ENCODE measurements at places on chromosomes 1 and 21. TPM values are rescaled to one million over a fixed set of nuclear protein-coding genes. Genes with fewer than 3 reads are reported as not detected.

The ZBTB18 gene
- total RNA-seq: 21.0 TPM

- no peaks in the 10 kb centered on the region for H3K36me3 ChIP-seq
- DNase-seq: no peak
- no peak overlapping the region for H3K4me3 ChIP-seq
- H3K27me3 ChIP-seq: no peaks in the 10 kb centered on the region
- peak overlapping the region; percentile 38 for H3K27ac ChIP-seq
Measured at GRCh38 chr1:234699795-234700665, 90.1 kb upstream of the IRF2BP2 start.

DNA sequence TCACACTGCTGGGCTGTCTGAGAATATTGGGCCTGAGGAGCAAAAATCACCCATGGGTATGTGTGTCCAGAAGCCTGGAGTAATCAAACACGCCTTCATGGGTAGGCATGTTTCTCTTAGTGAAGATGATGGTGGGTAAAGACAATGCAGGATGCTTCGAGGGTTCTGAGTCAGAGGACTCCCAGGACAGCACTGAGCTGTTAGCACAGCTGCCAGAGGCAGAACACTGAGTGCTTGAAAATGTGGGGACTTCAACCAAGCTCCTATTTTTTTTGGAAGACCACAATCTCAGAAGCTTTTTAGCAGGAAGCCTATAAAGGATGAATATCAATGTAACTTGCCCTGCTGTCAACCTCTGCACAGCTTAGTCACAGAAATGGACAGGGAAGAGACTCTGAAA, 7.9 kb upstream of the NT5C1A start:
- H3K36me3 ChIP-seq: no peaks in the 10 kb centered on the region
- no peak overlapping the region for H3K4me3 ChIP-seq
- no peaks in the 10 kb centered on the region for H3K4me1 ChIP-seq
- H3K27me3 ChIP-seq: peaks cover 42% of the 10 kb centered on the region
- no peak overlapping the region for H3K27ac ChIP-seq

The RXFP4 gene
- not detected for total RNA-seq

The LRRC7 gene
- 0.26 TPM for total RNA-seq

- no peak overlapping the region for H3K27ac ChIP-seq
- H3K36me3 ChIP-seq: peaks cover 60% of the 10 kb centered on the region
- peaks cover 43% of the 10 kb centered on the region for H3K4me1 ChIP-seq
- no peaks in the 10 kb centered on the region for H3K27me3 ChIP-seq
- H3K4me3 ChIP-seq: no peak overlapping the region
Measured at GRCh38 chr21:46641656-46642055, 6.2 kb downstream of the PRMT2 start.

- no peaks in the 10 kb centered on the region for H3K27me3 ChIP-seq
- no peaks in the 10 kb centered on the region for H3K36me3 ChIP-seq
- peaks cover 13% of the 10 kb centered on the region for H3K4me1 ChIP-seq
- no peak for DNase-seq
Measured at GRCh38 chr1:91526496-91526895, 25.8 kb downstream of the CDC7 start.

- H3K4me3 ChIP-seq: no peak overlapping the region
- no peaks in the 10 kb centered on the region for H3K27me3 ChIP-seq
- DNase-seq: no peak
- H3K27ac ChIP-seq: no peak overlapping the region
- H3K36me3 ChIP-seq: peaks cover 6% of the 10 kb centered on the region
Measured at GRCh38 chr1:77605246-77606026, 77.0 kb downstream of the ZZZ3 start.

The SERTAD4 gene
- 2.1 TPM for total RNA-seq

GRCh38 chr21:41663805-41664788, 102.8 kb downstream of the RIPK4 start:
- no peak overlapping the region for H3K4me3 ChIP-seq
- no peak for DNase-seq
- H3K27me3 ChIP-seq: peaks cover 70% of the 10 kb centered on the region
- H3K27ac ChIP-seq: no peak overlapping the region

The AMY1C gene
- total RNA-seq: not detected

The WNT9A gene
- 7.5 TPM for total RNA-seq

The POGK gene
- 32.0 TPM for total RNA-seq

DNA sequence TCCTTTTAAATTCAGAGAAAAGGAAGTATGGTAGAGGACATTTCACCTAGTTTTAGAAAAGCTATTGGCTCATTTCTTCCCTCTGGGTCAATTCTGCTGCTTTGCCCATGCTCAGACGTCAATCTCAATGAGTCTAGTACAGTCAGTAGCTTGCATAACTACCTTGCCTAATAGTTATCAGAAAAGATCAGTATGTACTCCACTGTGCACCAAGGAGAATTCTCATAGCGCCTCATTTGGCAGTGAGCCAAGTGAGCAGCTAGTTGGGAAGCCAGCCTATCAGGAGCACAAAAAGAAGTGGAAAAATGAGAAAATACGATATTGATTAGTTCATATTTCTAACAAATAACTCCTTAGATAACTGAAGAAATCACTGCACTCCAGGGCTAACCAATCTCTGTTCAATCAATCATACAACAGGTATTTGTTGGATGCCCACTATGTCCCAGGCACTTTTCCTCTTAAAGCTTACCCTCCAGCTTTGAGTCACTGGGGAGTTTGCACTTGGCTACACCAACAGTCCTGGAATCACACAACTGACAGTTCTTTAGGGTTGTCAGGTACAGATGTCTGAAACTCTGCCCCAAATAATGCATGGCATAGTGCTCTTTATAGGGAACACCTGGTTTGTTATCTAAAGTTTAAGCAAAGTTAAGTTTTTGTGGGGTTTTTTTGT, 50.2 kb downstream of the PRDX6 start:
- H3K4me3 ChIP-seq: no peak overlapping the region
- DNase-seq: no peak
- H3K27ac ChIP-seq: no peak overlapping the region
- no peaks in the 10 kb centered on the region for H3K36me3 ChIP-seq
- H3K4me1 ChIP-seq: peaks cover 5% of the 10 kb centered on the region

The AMY1B gene
- not detected for total RNA-seq

DNA sequence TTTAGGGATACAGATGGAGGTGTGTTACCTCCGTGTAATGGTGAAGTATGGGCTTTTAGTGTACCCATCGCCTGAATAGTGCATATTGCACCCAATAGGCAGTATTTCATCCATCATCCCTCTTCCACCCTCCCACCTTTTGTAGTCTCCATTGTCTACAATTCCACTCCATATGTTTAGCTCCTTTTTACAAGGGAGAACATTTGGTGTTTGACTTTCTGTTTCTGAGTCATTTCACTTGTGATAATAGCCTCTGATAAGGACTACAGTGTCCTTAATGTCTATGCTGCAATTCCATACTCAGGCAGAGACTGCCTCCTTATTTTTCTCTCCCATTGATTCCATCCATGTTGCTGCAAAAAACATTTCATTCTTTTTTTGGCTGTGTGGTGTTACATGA, 48.7 kb downstream of the OVGP1 start:
- no peak for DNase-seq
- H3K27ac ChIP-seq: no peak overlapping the region
- no peak overlapping the region for H3K4me3 ChIP-seq
- H3K27me3 ChIP-seq: no peaks in the 10 kb centered on the region
- no peaks in the 10 kb centered on the region for H3K36me3 ChIP-seq
- no peaks in the 10 kb centered on the region for H3K4me1 ChIP-seq

The RORC gene
- not detected for total RNA-seq

The AADACL3 gene
- not detected for total RNA-seq

DNA sequence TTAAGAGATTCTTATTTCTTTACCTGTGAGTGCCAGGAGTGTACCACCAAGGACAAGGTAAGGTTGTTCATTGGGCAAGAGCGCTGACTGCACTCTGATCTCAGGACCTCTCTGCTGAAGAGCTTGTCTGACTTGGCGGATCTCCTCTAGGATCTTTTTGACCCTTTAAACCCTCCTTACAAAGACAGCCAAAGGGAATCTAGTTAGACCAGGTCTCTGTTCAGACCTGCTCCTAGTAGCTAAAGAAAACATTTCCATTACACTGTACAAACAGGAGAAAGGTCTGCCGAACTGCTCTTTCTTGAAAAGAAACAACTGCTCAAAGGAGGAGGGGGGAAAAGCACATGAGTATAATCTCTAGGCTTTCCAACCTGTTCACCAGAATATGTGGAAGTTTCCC, 49.3 kb downstream of the SMYD2 start:
- H3K4me3 ChIP-seq: no peak overlapping the region
- no peak overlapping the region for H3K27ac ChIP-seq
- DNase-seq: no peak
- no peaks in the 10 kb centered on the region for H3K27me3 ChIP-seq

GRCh38 chr1:91007827-91008226, 14.0 kb downstream of the ZNF644 start:
- no peak for DNase-seq
- H3K36me3 ChIP-seq: no peaks in the 10 kb centered on the region
- H3K27me3 ChIP-seq: no peaks in the 10 kb centered on the region
- no peak overlapping the region for H3K4me3 ChIP-seq

DNA sequence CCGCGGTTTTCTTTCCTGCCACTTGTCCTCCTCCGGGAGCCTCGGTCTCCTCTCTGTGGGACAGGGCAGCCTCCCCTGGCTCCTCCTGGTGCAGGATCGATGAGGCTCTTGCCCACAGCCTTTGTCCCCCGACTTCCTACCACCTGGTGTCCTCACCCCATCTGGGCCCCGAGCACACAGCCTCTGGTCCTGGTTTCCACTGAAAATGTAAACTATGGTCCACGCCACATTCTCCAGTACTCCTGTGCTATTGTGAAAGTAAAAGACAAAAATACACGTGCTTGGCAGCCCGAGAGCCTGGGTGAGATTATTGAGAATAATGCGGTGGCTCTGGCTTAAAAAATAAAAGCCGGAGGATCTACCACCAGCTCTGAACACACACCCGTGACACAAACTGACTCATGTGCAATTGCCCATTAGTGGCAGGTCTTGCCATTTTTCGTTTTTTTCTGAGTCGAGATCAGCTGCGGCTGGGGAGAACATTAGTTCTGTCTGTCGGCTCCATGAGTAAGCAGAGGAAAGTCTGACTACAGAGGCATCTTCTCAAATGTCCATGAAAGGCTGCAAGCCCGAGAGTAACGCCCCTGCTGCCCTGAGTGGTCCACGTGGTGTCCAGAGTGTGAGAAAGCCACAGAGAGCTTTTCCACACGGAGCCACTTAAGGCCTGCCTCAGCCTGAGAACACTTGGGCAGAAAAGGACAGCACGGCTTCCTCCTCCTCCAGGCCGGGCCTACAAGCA, 5.7 kb upstream of the COL6A2 start:
- peaks cover 21% of the 10 kb centered on the region for H3K4me1 ChIP-seq
- H3K4me3 ChIP-seq: peak overlapping the region; percentile 51
- peak; percentile 94 for DNase-seq
- no peaks in the 10 kb centered on the region for H3K36me3 ChIP-seq

DNA sequence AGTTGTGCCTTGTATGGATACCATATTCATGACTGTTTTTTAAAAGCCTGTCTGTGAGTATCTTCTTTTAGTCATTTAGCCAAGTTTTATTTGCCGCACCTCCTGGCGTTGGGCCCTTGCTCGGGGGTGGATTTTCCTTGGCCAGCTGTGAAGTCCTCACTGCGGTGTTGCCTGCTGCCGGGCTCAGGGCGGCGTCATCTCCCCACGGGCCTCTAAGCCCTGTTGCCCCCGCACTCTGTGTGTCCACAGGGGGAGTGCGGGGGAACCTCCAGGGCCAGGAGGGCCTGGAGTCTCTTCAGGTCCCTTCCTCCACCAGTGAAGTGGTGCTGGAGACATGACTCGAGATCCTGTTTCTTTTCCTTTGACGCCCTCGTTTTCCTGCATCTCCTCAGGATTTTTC, 65.8 kb upstream of the DIP2A start:
- no peaks in the 10 kb centered on the region for H3K27me3 ChIP-seq
- H3K4me3 ChIP-seq: no peak overlapping the region
- peaks cover 19% of the 10 kb centered on the region for H3K4me1 ChIP-seq
- H3K27ac ChIP-seq: peak overlapping the region; percentile 34
- no peak for DNase-seq

The HNRNPR gene
- 63.2 TPM for total RNA-seq

GRCh38 chr1:100950781-100951180, 54.9 kb downstream of the SLC30A7 start:
- peaks cover 12% of the 10 kb centered on the region for H3K36me3 ChIP-seq
- peak overlapping the region; percentile 43 for H3K27ac ChIP-seq
- H3K4me3 ChIP-seq: no peak overlapping the region
- H3K27me3 ChIP-seq: no peaks in the 10 kb centered on the region
- H3K4me1 ChIP-seq: peaks cover 11% of the 10 kb centered on the region
- DNase-seq: no peak

DNA sequence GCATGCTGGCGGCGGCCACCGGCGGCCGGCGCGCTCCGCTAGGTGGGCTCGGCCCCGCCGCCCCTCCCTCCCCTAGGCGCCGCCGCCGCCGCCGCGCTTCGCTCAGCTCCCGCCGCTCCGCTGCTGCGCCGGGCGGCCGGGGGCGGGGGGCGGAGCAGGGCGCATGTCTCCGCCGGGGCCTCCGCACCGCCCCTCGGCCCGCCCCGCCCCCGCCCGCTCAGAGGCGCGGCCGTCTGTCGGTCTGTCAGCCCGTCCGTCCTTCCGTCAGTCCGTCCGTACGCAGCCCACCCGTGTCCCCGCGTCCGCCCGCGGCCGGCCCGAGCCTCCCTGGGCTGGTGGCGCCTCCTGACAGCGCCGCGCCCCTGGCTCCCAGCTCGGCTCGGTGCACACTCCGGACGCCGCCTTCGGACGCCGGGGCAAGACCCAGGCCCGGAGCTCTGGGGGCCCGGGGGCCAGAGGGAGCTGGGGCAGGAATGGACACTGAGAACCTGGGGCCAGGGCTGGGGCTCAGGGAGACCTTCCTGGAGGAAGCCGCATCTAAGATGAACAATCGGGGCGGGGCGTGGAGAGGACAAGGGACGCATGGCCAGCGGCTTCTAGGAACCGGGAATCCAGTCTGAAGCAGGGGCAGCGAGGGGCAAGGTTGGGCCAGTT, at the start of gene GPR153:
TSS of gene GPR153 (minus strand) at position 138 of the 654 bp plus-strand sequence. CDS start 6,193 bp downstream, outside the sequence.
- DNase-seq: no peak
- H3K36me3 ChIP-seq: no peaks in the 10 kb centered on the region
- peaks cover 18% of the 10 kb centered on the region for H3K27me3 ChIP-seq
- peak within 1 kb of the TSS; percentile 75 for H3K27ac ChIP-seq
- H3K4me3 ChIP-seq: peak within 1 kb of the TSS; percentile 64
- H3K4me1 ChIP-seq: peaks cover 56% of the 10 kb centered on the region

- H3K36me3 ChIP-seq: no peaks in the 10 kb centered on the region
- peak overlapping the region; percentile 22 for H3K27ac ChIP-seq
- no peak overlapping the region for H3K4me3 ChIP-seq
- no peaks in the 10 kb centered on the region for H3K27me3 ChIP-seq
- peak; percentile 90 for DNase-seq
Measured at GRCh38 chr21:46080171-46081021, 17.5 kb upstream of the COL6A2 start.

The TPTE gene
- total RNA-seq: not detected

- H3K4me1 ChIP-seq: no peaks in the 10 kb centered on the region
- H3K36me3 ChIP-seq: no peaks in the 10 kb centered on the region
- H3K27ac ChIP-seq: no peak overlapping the region
- no peak for DNase-seq
- H3K4me3 ChIP-seq: no peak overlapping the region
- no peaks in the 10 kb centered on the region for H3K27me3 ChIP-seq
Measured at GRCh38 chr21:18743531-18743930, 339.9 kb upstream of the TMPRSS15 start.
